Sciatic nerve (tissue), 2 donors: ENCODE measurements at places on chromosomes 12 and 14. TPM values are rescaled to one million over a fixed set of nuclear protein-coding genes. Genes with fewer than 3 reads are reported as not detected.

CD27 gene
- total RNA-seq, result 0.58 TPM

PLEK2 gene
- 0.62 TPM for total RNA-seq

PHETA1 gene
- 12.0 TPM for total RNA-seq

TMEM119 gene
- 31.1 TPM for total RNA-seq

CKAP4 gene
- total RNA-seq, result 30.3 TPM

PLEKHD1 gene
- not detected for total RNA-seq

C12orf42 gene
- total RNA-seq, result 0.89 TPM

NOS1 gene
- total RNA-seq, result 17.6 TPM

RAPGEF3 gene
- total RNA-seq, result 73.4 TPM

HOXC9 gene
- total RNA-seq, result 10.2 TPM

TMEM179 gene
- total RNA-seq, result 4.5 TPM

PLA2G1B gene
- total RNA-seq, result not detected

RHOJ gene
- 55.9 TPM for total RNA-seq

SDR9C7 gene
- 0.18 TPM for total RNA-seq
